ENCODE measurements at places on chromosomes 4 and X. TPM values are rescaled to one million over a fixed set of nuclear protein-coding genes. Genes with fewer than 3 reads are reported as not detected.

Gene MAGEE1
- total RNA-seq, result 3.9 TPM

Gene TMEM33
- 84.5 TPM for total RNA-seq

DNA sequence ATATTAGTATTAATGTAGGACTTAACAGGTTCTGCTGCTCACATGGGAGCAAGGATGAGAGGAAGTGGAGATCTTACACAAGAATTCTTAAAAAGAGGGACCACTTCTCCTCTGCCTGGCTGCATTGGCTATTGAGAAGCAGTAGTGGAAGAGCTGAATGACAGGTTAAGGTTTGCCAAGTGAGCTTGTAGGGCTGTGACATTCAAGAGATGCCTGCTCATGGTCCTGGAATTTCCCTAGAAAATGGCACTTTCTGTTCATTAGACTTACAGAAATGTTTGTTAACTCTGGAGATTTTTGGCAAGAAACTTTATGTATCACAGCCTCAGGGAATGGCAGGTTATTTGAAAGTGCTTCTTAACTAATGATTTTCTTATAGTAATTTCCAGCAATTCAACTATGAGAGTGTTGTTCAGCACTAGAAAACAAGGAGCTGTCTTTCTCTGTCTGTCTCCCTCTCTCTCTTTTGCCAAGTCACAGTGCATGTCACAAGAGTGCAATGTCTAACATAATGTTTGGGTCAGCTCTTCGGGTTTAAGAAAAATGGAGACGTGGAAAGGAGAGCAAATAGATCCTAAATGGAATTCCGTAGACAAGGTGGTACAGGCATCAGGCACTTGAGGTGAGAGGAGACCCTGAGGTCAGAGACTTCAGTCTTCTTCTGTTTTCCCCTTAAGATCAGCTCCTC is 8.3 kb upstream of the NAP1L5 start:
- DNase-seq, result peak; percentile 59
- H3K4me3 ChIP-seq, result no peak overlapping the region
- peak overlapping the region; percentile 4 for H3K27ac ChIP-seq
- no peaks in the 10 kb centered on the region for H3K27me3 ChIP-seq
- no peaks in the 10 kb centered on the region for H3K36me3 ChIP-seq

DNA sequence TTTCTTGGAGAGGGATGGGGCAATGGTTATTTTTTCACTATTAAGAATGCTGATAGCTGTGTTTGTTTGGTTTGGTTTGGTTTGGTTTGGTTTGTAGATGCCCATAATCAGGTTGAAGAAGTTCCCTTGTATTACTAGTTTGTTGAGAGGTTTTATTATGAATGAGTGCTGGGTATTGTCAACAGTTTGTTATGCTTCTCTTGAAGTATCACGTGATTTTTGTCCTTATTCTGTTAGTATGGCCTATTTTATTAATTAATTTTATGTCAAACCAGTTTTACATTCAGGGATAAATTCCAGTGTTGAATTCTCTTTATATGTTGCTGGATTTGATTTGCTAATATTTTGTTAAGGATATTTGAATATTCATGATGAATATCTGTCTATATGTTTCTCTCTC is 449.8 kb upstream of the NWD2 start:
- H3K27ac ChIP-seq, result no peak overlapping the region
- no peak for DNase-seq
- no peaks in the 10 kb centered on the region for H3K36me3 ChIP-seq
- H3K4me3 ChIP-seq, result no peak overlapping the region
- H3K27me3 ChIP-seq, result no peaks in the 10 kb centered on the region

Gene BRS3
- total RNA-seq, result not detected

Gene PARM1
- total RNA-seq, result 2.4 TPM

GRCh38 chr4:165293927-165294649 is 33.4 kb upstream of the MSMO1 start:
- H3K4me1 ChIP-seq, result no peaks in the 10 kb centered on the region
- no peak overlapping the region for H3K27ac ChIP-seq

DNA sequence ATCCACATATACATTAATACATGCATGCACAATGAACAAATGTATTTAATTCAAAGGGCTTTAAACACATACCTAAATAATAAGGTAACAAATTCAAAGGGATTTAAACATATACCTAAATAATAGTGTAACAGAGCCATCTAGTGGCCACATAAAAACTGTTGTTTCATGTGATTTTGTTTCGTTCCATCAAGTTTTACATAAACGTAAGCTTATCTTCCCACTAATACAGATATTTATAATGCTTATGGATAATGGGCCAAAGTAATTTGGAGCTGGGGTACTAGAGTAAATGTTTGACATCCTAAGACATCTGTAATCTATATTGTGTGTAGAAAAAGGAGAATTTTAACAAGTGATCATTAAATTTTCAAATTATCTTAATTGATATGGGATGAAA is 82.3 kb downstream of the PRSS12 start:
- no peak overlapping the region for H3K4me3 ChIP-seq
- H3K27ac ChIP-seq, result no peak overlapping the region
- no peaks in the 10 kb centered on the region for H3K36me3 ChIP-seq
- peaks cover 4% of the 10 kb centered on the region for H3K27me3 ChIP-seq
- no peaks in the 10 kb centered on the region for H3K4me1 ChIP-seq

DNA sequence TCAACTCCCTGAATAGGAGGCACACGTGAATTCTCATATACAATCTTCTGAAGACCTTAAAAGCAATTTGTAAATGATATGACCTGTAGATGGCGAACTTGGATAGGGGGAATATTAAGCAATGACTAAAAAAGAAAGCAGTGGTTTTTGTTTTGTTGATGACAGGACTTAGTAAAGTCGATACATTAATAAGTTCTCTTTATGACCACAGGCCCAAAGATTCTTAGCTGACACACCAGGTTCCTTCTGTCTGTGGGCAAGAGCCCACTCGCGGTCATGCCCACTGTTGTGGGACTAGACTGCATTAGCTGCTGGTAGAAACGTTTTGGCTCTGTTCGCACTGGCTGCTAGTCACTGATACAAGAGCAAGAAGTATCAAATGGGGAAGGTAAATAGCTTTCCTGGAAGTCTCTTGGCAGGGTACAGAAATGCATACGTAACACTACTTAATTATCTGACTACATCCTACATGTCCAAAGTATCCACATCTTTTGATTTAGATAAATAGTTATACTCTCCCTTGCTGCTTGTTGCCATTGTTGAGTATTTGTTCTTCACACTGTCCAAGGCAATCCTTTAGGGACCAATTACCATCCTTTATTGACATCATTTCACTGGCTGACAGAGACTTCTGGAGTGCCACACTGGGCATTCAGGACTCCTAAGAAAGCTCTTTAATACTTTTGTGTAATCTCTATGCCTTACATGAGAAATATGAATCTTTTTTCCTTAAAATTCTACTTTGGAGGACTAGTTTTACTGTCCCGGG is 31.0 kb downstream of the ALPK1 start:
- no peak overlapping the region for H3K27ac ChIP-seq
- no peaks in the 10 kb centered on the region for H3K36me3 ChIP-seq
- no peaks in the 10 kb centered on the region for H3K4me1 ChIP-seq
- no peaks in the 10 kb centered on the region for H3K27me3 ChIP-seq
- peak; percentile 21 for DNase-seq

GRCh38 chrX:84475596-84475995 is 26.7 kb downstream of the HDX start:
- no peak overlapping the region for H3K4me3 ChIP-seq
- no peaks in the 10 kb centered on the region for H3K36me3 ChIP-seq
- DNase-seq, result no peak
- no peaks in the 10 kb centered on the region for H3K27me3 ChIP-seq

- no peak overlapping the region for H3K4me3 ChIP-seq
- no peak overlapping the region for H3K27ac ChIP-seq
- no peaks in the 10 kb centered on the region for H3K36me3 ChIP-seq
- DNase-seq, result no peak
Observed at GRCh38 chr4:159199826-159200225, 96.9 kb downstream of the RAPGEF2 start.

DNA sequence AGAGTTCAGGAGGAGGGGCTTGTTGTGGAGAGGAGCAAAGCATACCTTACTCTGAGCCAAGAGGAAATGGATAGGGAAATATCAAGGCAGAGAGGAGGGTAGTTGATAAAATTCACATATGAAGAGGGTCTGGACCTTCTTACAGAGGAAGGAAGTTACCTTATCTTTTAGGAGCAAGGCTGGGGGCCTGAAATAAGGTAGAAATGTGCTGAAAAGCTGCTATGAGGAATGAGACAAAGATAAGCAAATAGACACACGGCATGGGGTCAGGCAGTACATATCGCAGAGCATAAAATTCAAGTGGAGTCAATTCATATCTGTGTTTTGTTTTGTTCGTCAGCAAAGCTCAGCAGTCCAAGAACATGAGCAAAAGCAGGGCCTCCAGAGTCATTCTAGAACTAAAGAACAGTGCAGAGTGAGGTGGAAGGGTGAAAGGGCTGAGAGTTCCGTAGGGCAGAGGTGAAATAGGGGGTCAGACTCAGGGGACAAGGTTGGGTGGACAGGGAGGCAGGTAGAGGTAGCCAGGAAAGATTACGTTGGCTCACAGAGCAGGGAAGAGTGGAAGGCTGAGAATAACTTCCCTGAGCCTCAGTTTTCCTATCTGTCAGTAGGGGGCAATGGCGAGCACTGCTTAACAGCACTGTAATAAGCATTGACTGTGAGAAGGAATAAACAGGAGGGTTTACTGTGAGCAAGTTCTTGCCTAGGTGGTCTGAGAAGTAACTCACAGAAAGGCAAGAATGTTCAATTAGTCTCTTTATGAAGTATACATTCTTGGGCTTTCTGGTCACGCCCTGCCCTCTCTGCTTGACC is 9.2 kb downstream of the VSIG4 start:
- no peak for DNase-seq
- no peak overlapping the region for H3K4me3 ChIP-seq
- H3K36me3 ChIP-seq, result no peaks in the 10 kb centered on the region
- no peaks in the 10 kb centered on the region for H3K4me1 ChIP-seq

GRCh38 chr4:61445374-61446063 is 245.4 kb downstream of the ADGRL3 start:
- H3K36me3 ChIP-seq, result no peaks in the 10 kb centered on the region
- H3K4me1 ChIP-seq, result peaks cover 5% of the 10 kb centered on the region
- no peak overlapping the region for H3K27ac ChIP-seq
- H3K4me3 ChIP-seq, result no peak overlapping the region

DNA sequence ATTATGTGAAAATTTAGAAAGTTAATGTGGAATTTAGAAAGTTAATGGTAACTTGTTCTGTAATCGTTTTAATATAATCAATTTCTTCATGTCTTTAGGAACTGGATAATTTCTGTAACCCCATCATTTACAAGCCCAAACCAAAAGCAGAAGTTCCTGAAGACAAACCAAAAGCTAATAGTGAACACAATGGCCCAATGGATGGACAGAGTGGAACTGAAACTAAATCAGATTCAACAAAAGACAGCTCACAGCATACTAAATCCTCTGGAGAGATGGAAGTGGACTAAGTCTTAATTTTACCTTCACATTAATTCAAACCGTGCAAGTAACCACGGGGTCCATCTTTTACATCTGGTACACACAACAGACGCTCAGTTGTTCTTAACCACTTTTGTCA is 48.1 kb upstream of the PLK4 start:
- no peak overlapping the region for H3K4me3 ChIP-seq
- DNase-seq, result no peak
- no peaks in the 10 kb centered on the region for H3K27me3 ChIP-seq

DNA sequence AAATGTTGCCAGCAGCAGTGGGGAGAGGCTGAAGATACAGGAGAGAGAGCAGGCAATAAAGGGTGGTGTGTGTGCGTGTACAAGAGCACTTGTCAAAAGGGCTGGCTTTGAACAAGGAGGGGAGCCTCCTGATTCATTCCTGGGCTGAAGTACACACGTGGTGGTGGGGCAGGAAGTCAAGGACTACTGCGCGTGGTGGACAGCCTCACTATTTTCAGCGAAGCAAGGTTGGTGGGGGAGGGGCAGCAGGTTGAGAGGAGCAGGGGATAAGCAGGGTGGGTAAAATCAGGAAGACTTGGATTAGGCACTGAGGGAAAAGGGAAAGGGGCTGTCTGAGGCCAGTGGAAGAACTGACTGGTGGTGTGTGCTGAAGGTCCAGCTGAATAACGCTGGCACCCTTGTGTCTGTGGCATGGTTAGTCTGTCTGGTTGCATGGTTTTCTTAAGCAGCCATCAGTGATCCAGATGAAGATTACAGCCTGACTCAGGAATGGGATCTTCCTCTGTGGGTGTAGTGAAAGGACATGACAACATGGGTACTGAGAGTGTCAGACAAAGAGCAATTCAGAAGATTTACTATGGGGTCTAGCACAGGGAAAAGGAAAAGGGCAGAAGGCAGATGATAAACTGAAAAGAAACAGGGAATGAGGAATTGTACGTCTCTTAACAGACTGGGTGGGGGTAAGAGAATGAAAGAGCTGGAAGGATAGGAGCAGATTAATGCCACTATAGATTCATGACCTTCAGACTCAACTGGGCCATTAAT is 149.8 kb downstream of the CHM start:
- H3K36me3 ChIP-seq, result no peaks in the 10 kb centered on the region
- H3K4me3 ChIP-seq, result no peak overlapping the region
- DNase-seq, result no peak

- peaks cover 11% of the 10 kb centered on the region for H3K4me1 ChIP-seq
- H3K27ac ChIP-seq, result no peak within 1 kb of the TSS
- peak; percentile 32 for DNase-seq
- peaks cover 83% of the 10 kb centered on the region for H3K27me3 ChIP-seq
Observed at GRCh38 chr4:105894660-105895582, at the start of gene NPNT. NPNT (plus strand) TSS chr4:105895471; CDS start chr4:105895653, 182 bp downstream.

- no peak overlapping the region for H3K27ac ChIP-seq
- no peak for DNase-seq
- no peak overlapping the region for H3K4me3 ChIP-seq
- no peaks in the 10 kb centered on the region for H3K4me1 ChIP-seq
- H3K27me3 ChIP-seq, result no peaks in the 10 kb centered on the region
Observed at GRCh38 chrX:73785493-73785892, 222.5 kb downstream of the CHIC1 start.

- H3K27ac ChIP-seq, result no peak overlapping the region
- peaks cover 7% of the 10 kb centered on the region for H3K4me1 ChIP-seq
- H3K36me3 ChIP-seq, result no peaks in the 10 kb centered on the region
Observed at GRCh38 chr4:180828455-180829018, 1414.7 kb upstream of the TENM3 start.

GRCh38 chr4:165592386-165592785 is 213.6 kb downstream of the CPE start:
- no peaks in the 10 kb centered on the region for H3K27me3 ChIP-seq
- no peaks in the 10 kb centered on the region for H3K36me3 ChIP-seq
- H3K4me3 ChIP-seq, result no peak overlapping the region

Gene CCDC158
- not detected for total RNA-seq
